NCI-H2081 (cell line): ENCODE measurements at places on chromosomes 1 and 21.
A peak's percentile ranks its signal among the peaks of the same experiment; 100 is the strongest.

- no peak for DNase-seq
Measured at GRCh38 chr1:205015241-205015640, 27.8 kb upstream of the CNTN2 start.

DNA sequence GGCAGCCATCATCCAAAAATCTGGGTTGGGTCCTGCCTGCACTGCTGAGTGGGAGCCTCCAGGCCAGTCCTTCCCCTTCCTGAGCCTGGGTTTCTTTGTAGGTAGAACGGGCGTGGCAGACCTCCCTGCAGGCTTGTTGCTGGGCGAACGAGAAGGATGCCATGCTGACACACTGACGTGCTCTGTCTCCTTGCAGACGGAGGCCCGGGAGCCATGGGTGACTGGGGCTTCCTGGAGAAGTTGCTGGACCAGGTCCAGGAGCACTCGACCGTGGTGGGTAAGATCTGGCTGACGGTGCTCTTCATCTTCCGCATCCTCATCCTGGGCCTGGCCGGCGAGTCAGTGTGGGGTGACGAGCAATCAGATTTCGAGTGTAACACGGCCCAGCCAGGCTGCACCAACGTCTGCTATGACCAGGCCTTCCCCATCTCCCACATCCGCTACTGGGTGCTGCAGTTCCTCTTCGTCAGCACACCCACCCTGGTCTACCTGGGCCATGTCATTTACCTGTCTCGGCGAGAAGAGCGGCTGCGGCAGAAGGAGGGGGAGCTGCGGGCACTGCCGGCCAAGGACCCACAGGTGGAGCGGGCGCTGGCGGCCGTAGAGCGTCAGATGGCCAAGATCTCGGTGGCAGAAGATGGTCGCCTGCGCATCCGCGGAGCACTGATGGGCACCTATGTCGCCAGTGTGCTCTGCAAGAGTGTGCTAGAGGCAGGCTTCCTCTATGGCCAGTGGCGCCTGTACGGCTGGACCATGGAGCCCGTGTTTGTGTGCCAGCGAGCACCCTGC, 1.4 kb downstream of the GJA4 start:
- DNase-seq = no peak

GRCh38 chr1:183653462-183653794, 312 bp upstream of the APOBEC4 start:
- DNase-seq = no peak

DNA sequence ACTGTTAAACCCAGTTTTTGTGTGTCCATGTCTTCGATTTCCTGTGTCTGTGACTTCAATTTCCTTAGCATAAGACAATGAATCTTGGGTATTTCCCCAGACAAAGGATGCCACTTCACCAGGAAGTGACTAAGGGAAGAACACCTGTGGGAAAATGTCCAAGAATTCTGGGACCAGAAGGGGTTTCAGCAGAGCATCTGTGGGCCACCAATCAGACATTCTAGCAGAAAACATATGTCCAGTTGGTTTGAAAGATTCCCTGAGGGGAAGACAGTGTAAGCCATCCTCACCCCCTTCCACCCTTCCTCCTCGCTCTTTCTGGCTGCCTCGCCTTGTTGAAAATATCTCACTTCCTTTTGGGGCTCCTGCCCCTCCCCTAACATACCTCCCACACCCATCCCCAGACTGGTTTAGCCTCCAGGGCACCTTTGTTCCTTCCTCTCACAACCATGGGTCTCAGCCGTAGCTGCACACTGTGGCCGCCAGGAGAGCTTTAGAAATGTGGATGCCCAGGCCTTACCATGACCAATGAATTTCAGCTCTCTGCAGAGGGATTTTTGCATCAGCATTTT, 25.5 kb upstream of the IFNAR1 start:
- no peak for DNase-seq

GRCh38 chr1:158417586-158417985, 8.5 kb downstream of the OR10K2 start:
- DNase-seq = no peak

- DNase-seq = no peak
Measured at GRCh38 chr1:108072212-108072611, 107.2 kb upstream of the VAV3 start.

DNA sequence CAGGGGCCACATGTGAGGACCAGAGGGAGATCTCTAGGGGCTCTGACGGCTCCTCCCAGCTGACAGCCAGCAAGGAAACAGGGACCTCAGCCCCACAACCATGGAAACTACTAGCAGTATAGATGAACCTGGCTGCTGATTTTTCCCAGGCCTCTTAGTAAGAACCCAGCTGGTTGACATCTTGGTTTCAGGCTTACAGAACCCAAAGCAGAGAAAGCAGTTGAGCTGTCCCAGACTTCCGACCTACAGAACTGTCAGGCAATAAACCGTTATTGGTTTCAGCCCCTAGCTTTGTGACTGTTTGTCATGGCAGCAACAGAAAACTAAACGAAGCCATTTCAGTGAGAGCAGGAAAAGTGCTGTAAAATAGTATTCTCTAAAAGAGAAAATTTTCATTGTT, 36.4 kb downstream of the ETS2 start:
- no peak for DNase-seq

DNA sequence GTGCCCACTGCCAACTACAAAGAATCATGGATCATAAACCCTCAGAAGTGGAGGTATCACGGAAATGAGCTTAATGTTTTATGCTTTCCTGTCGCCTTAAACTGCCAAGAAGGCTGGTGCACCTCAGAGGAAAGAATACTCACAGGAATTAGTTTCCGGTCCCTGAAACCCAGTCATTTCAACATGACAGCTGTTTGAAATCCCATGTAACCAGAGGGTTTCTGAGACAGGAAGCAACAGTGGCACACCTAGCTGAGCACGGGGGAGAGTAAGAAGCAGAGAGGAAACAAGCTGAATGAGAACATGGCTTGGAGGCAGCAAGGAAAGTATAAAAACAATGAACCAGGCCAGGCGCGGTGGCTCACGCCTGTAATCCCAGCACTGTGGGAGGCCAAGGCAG, 3.9 kb downstream of the JAK1 start:
- no peak for DNase-seq

DNA sequence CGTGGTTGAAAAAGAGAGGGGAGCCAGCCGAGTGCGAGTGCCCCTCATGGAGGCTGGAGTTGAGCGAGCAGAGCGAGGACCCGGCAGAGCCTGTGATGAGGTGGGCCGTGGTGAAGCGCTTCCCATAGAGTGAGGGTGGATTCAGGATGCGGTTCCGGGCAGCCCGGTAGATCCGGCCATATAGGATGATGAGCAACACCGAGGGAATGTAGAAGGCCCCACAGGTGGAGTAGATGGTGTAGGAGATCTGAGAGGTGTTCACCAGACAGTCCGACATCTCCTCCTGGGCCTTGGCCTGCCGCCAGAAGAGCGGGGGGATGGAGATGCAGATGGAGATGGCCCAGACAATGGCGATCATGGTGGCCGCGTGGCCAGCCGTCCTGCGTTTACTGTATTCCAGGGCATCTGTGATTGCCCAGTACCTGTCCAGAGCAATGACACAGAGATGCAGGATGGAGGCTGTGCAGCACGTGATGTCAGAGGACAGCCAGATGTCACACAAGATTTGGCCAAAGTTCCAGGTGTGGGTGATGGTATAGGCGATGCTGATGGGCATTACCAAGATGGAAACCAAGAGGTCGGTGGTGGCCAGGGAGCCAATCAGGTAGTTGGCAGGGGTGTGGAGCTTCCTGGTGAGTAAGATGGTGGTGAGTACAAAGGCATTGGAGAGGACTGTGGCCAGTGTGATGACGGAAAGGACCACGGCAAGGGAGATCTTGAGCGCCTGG, 23.7 kb downstream of the HTR1D start:
- DNase-seq = no peak

DNA sequence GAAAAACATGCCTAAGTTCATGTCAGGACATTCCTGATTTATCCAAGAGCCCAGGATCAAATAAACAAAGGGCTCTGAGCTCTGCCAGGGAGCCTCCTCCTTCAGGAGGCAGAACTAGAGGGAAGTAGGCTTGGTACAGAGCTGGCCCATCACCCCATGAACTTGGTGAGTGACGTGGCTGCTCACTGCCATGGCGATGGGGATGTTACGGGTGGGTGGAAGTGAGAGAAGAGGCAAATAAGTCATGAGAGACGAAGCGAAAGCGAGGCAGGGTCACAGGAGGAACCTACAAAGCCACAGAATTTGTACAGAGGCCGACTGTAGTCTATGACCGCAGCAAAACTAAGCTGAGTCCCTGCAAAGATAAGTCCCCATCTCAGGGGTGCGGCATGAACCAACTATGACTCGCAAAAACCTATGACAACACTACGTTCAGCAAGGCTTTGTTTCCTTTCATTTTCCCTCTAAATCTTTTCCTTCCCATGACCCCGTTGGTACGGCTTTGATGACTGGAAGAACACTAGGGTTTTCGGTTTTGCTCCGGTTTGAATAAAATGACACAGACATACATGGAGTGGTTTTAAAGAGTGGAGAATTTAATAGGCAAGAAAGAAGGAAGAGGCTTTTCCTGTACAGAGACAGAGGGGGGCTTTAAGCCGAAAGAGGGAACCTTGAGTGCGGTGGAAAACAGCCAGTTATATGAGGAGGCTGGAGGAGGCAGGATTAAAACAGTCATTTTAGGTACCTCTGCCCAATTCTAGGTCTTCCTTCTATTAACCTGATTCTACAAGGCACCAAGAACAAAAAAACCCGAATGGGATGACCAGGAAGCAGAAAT, 74.1 kb downstream of the CD46 start:
- DNase-seq = no peak

GRCh38 chr1:109828756-109829505, 65.2 kb upstream of the EPS8L3 start:
- DNase-seq = no peak

GRCh38 chr1:12169442-12170135, 2.8 kb downstream of the TNFRSF1B start:
- no peak for DNase-seq

- DNase-seq = no peak
Measured at GRCh38 chr21:25689226-25689625, 45.5 kb downstream of the ATP5PF start.

- DNase-seq = no peak
Measured at GRCh38 chr1:88773540-88774150, 89.6 kb downstream of the PKN2 start.

DNA sequence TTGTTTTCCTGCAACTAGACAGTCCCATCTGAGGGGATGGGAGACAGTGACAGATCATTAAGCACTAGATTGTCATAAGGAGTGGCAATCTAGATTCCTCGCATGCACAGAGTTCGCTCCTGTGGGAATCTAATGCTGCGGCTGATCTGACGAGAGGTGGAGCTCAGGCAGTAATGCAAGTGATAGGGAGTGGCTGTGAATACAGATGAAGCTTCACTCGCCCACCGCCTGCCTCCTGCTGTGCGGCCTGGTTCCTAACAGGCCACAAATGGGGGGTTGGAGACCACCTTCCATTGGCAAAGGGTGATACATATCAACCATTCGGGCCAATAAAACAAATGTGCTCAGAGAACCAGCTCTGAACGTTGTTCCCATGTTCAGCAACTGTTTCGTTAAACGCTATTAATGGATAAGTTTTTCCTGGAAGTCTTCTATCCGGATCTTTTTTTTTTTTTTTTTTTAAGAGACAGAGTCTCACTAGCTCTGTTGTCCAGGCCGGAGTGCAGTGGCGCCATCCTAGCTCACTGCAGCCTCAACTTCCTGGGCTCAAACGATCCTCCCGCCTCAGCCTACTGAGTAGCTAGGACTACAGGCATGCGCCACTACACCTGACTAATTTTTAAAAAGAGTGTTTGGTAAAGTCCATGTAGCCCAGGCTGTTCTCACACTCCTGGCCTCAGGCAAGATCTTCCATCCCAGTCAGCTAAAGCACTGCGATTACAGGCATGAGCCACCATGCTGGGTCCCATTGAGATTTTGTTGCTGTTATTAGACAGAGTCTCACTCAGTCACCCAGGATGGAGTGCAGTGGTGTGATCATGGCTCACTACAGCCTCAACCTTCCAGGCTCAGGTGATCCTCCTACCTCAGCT, 8.7 kb upstream of the RSRP1 start:
- no peak for DNase-seq

DNA sequence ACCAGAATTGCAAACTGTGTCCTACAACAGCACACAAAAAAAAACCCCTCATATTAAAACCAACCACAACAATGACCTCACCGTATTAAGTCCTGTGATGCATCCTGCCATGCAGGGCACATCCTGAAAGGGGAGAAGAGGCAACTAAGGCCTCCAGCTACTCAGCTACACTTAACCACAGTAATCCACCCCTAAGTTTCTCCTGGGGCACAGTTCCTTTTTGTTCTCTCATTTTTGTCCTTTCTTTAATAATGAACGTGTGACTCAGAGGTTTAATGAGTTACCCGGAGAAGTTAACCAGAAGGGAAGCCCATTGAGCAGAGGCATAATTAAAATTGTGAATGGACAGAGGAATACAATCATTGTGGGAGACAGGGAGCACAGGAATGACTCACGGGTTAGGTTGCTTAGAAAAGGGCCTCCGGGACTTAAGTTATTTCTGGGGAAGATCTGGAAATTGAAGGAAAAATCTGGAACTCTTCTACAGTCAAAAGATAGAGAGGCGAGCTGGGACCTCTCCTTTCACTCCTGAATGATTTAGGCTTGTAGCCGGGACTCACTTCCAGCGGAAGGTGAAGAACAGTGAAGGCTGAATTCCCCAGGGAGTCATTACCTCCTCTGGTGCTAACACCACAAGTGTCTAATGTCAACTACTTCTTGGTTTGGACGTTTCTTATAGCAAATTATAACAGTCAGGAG, 36.9 kb upstream of the HIVEP3 start:
- DNase-seq = no peak

GRCh38 chr21:39430457-39430856, 15.1 kb downstream of the LCA5L start:
- DNase-seq = no peak

- no peak for DNase-seq
Measured at GRCh38 chr1:203776636-203777035, 11.7 kb downstream of the LAX1 start.

DNA sequence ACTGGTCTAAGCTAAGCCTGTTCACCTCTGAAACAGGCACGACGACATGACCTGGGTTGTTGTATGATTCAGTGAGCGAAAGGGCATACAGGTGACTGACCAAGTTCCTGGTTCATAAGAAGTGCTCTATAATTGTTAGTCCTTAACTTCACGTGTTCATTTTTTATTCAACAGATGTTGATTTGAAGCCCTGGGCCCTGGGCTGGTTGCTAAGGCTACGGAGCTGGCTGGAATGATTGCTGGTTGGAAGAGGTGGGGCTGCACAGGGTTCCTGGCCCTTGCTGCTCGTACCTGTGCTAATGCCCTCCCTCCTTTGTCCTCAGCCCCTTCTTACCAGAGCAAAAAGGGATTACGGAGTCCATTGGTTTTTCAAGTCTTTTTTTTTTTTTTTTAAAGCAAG, 111.3 kb upstream of the CSF3R start:
- no peak for DNase-seq

- no peak for DNase-seq
Measured at GRCh38 chr1:91546876-91547275, 46.2 kb downstream of the CDC7 start.

- no peak for DNase-seq
Measured at GRCh38 chr1:210876275-210876674, 257.7 kb downstream of the KCNH1 start.

DNA sequence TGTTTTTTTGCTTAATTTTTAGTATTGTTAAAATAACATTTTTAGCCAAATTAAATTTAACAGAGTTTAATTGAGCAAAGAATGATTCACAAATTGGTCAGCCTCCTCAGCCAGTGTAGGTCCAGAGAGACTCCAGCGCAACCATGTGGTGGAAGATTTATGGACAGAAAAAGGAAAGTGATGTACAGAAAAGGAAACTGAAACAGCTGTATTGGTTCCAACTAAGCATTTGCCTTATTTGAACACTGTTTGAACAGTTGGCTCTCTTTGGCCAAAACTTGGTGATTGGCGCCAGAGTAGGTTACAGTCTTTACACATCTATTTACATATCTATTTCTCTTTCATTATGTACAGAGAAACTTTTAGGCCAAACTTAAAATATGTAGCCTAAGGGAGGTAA, 19.4 kb downstream of the RPS6KC1 start:
- DNase-seq = peak; percentile 91
